ENCODE measurements at places on chromosomes 4 and X.

GRCh38 chr4:99537674-99538073 is 26.2 kb downstream of the TRMT10A start:
- DNase-seq, result no peak

DNA sequence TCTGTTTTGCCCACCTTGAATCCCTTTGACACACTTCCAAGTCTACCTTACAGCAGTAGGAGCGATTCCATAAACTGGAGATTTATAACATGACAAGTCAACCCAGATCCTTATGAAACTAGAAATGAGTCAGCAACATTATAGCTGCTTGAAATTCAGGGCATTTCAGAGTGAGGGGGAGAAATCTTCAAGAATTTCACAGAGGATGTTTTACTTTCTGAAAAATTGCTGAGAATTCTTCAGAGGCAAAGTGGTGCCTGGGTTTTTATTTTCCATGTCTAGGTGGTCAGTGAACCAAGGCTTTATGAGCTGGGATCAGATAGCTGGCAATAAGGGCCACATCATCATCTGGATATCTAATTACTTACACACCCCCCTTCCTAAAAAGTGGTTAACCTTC is 119.8 kb downstream of the PPARGC1A start:
- no peak for DNase-seq

DNA sequence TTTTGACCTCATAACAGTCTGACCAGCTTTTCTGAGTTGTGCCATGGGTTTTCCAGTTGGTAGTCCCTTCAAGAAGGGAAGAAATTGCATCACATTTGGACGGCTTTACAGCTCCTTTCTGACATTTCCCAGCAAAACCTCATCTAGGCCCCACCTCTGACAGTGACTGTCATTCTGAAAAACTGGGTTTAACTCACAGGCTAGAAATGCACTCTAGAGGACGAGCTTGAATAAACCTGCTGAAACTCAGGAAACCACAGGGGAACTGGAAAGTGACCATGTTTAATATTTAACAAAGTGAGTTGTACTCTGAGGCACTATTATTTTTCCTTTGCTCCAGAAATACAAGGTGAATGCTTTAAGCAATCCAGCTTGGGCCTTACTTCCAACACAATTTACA is 434.3 kb upstream of the RASGEF1B start:
- DNase-seq, result no peak

- DNase-seq, result no peak
These were observed 93.6 kb downstream of the IRF2 start for GRCh38 chr4:184380707-184381106.

DNA sequence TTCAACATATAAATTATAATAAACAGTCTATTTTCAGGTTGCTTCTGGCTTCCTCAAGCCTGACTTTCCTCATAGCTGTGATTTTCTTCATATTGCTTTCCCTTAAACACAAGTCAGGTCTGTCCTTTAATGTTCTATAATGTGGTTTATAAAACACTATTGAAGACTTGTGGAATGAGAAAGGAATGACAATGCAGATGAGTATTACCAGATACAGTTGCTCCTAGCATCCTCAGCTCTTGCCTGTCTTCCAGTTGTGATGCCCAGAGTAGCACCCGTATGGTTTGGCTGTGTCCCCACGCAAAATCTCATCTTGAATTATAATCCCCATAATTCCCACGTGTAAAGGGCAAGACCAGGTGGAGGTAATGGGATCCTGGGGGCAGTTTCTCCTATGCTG is 265.7 kb upstream of the BOD1L1 start:
- no peak for DNase-seq

- DNase-seq, result no peak
These were observed 102.5 kb downstream of the PTTG2 start for GRCh38 chr4:38062776-38063097.

GRCh38 chr4:118277243-118277642 is 75.6 kb downstream of the PRSS12 start:
- DNase-seq, result no peak

DNA sequence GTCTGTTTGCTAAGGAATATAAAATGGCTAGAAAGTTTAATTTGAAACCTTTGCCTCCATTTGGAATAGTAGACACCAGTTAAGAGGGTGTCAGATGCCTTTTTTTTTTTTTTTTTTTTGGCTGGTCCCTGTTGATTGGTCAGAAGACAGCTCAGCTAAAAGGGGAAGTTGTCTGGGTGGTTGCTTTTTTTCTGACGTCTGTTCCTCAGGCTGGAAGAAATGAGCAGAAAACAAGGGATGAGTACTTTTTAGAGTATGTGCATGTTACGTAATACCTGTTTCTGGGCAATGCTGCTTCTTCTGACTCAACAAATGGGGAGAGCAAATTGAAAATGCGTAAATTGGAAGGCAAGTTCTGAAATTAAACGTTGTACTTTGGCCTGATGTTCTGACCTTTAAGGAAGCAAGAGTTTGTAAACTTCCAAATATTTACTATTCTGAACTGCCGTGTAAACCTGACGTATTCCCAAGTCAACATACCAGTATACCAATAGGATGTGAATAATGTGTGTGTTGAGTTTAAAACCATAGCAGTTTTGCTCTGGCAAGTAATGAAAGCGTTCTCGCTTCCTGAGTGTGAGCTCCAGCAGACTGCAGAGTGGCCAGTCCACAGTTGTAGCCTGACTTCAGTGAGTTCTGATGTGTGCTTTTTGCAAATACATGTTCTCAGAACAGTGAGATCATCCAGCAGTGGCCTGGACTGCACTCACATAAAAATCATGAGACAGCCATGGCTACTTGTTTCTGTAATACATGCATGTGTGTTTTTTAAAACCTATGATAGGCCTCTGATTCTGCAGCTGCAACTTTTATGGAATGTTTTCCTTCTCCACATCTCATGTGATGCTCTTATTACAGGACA is 1.7 kb downstream of the SAT1 start:
- no peak for DNase-seq

DNA sequence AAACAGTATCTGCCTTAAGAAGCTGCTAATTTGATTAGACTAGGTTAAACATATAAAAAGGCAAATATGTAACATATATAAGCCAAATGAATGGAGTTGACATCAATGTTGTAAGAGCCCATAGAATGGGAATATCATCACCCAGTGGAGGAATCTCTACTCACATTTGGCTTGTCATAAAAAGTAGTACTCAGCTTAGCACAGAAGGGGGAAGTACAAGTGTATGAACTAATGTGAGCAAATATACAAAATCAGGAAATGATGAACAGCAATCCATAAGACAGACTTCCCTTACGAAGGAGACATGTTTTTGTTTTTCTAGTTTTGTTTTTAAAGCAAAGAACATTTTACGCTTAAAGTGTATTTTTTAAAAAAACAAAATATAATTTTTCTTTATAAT is 74.9 kb downstream of the MAB21L2 start:
- DNase-seq, result no peak

- no peak for DNase-seq
These were observed 12.9 kb downstream of the HHIP start for GRCh38 chr4:144658903-144659302.

- DNase-seq, result no peak
These were observed 10.2 kb upstream of the INTU start for GRCh38 chr4:127622621-127622920.

GRCh38 chr4:16019649-16020048 is 56.7 kb upstream of the FGFBP2 start:
- no peak for DNase-seq

- no peak for DNase-seq
These were observed 1216.8 kb upstream of the PABPC4L start for GRCh38 chr4:135418353-135418752.

DNA sequence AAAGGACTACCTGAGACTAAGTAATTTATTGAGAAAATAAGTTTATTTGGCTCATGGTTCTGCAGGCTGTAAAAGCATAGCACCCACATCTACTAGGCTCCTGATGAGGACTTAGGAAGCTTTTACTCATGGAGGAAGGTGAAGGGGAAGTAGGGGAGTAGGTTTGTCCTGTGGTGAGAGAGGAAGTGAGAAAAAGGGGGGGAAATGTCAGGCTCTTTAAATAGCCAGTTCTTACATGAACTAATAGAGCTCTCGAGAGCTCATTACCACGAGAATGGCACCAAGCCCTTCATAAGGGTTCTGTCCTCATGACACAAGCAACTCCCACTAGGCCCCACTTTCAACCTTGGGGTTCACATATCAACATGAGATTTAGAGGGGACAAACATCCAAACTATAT is 125.5 kb upstream of the NRK start:
- DNase-seq, result no peak

- no peak for DNase-seq
These were observed 2.3 kb downstream of the HNRNPD start for GRCh38 chr4:82371497-82371896.

DNA sequence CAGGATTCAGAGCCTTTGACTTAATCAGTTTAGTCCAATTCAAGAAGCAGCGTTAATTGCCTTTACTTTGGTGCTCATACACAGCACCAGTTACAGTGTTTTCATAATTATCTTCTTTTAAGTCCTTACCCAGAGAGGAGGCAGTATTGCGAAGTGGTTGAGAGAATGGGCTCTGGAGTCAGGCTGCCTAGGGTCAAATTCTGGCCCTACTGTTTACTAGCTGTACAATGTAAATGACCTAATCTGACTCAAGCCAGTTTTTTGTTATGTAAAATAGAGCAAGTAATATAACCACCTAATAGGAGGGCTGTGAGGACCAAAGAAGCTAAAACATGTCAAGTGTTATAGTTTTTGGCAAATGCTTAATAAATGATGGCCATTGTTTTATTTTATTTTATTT is 27.6 kb downstream of the WDR44 start:
- DNase-seq, result no peak

- no peak for DNase-seq
These were observed 29.2 kb downstream of the EFHC2 start for GRCh38 chrX:44314259-44314734.

- no peak for DNase-seq
These were observed 389.4 kb downstream of the GALNTL6 start for GRCh38 chr4:172202480-172203076.

DNA sequence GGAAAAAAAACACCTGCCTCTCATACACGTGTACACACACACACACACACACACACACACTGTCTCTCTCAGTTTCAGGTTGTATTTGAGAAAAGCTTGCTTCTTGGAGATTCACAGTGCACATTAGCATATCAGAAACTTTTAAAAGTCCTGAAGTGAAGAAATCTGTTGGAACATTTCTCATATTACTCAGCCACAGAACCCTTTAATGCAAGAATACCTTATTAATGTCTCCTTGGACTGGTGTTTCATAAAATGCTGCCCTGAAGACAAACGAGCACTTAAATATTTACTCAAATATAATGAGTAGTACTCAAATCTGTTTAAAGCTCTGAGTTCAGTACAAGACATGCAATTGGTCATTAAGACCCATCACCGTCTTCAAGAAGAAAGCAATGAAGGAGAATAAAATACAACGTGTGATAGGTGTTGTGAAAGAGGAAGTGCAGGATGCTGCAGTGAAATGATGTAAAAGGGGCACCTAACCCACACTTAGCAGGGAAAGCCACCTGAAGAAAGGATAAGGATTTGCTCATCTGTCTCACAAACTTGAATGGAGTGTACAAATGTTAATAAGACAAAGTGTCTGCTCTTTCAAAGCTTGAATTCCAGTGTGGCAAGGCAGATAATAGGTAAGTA is 57.0 kb downstream of the DCLK2 start:
- no peak for DNase-seq

- no peak for DNase-seq
These were observed 85.0 kb upstream of the MTM1 start for GRCh38 chrX:150483356-150483985.

DNA sequence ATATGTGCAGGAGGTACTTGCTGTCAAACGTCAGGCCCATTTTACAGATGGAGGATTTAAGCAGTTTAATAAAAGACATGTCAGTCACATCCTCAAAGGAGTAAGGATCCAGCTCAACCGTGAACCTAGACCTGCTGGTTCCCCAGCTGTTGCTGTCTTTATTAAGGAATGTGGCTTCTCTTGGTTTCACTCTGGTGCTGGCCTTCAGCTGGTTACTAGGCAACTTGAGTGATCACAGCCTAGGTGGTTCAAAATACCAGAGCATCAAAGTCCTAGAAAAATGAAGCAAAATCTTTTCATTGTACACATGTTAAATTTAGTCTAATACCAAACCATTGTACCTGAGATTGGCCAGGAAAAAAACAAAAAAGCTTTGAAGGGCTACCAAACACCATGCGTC is 32.7 kb upstream of the GLRA2 start:
- no peak for DNase-seq

DNA sequence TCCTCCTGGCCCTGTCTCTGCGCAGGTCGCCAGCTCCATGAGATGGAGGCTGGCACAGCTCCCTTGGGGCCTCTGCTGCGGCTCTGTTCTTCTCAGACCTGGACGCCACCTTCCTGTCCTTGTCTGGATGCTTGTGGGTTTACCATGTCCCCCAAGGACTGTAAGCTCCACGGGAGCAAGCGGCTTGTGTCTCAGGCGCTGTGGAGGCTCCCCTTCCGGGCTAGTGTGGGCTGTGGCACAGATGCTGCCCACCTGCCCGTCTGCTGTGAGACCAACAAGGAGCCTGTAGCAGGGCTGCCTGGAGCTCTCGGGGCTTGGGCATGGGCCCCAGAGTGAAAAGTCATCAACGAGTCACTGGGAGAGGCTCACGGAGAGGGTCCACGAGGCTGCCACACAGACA is 25.2 kb downstream of the NAT8L start:
- no peak for DNase-seq

DNA sequence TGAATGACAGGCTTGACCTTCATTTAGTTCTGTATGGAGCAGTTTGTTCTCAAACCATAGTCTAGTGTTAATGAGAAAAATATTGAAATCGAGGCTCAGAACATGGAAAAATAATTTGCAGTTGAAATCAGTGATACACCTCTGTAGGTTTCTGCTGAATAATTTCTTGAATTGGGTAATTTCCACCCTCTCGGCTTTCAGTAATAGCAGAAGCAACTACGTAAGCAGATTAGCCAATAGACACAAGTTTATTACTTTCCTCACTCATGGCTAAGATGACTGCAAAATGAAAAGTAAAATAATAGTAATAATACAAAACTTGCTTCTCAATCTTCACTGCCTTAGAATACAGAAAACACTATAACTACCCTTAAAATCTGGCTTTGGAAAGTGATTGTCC is 46.0 kb downstream of the USP38 start:
- DNase-seq, result no peak

DNA sequence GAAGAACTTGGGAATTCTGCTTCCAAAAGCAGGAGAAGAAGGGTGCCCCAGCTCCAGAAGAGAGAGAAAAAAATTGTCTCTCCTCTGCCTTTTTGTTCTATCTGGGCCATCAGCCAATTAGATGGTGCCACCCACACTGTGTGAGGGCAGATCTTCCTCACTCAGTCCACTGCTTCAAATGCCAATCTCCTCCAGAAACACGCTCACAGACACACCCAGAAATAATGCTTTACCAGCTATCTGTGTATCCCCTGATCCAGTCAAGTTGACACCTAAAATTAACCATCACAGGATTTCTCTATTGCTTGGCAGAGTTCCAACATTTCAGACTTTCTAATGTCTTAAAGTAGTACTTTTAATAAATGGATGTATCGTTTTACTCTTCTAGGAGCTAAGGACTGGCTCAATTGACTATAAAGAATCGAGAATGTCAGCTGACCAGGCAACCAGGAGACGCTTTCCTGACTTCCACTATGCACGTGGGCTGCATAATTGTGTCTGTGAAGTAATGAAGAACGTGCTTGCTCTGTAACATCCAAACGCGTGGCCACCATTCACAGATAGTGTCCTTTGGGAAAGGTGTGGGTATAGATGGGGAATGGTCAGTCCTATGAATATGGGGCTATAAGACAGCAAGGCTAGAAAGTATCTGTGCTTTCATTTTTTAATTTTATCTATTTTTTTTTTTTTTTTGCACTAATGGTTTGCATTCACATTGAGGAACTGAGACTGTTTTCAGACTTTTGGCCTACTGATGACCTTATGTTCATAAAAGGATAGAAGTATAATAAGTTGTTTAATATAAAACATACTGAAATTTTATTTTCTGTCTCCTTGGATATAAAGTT is 9.9 kb upstream of the SMIM20 start:
- DNase-seq, result no peak
